T-helper 1 cell (primary cell): ENCODE measurements at places on chromosomes 7 and 10.

- peak; percentile 46 for DNase-seq
Observed at GRCh38 chr10:121886997-121887622, 40.7 kb downstream of the ATE1 start.

- no peak for DNase-seq
Observed at GRCh38 chr7:92656121-92656520, 65.9 kb upstream of the FAM133B start.

GRCh38 chr10:47322300-47323061, at the start of gene GDF2:
Gene GDF2, plus strand, starts transcription at chr10:47322454. Its CDS starts 215 bp downstream, at chr10:47322669.
- no peak for DNase-seq

DNA sequence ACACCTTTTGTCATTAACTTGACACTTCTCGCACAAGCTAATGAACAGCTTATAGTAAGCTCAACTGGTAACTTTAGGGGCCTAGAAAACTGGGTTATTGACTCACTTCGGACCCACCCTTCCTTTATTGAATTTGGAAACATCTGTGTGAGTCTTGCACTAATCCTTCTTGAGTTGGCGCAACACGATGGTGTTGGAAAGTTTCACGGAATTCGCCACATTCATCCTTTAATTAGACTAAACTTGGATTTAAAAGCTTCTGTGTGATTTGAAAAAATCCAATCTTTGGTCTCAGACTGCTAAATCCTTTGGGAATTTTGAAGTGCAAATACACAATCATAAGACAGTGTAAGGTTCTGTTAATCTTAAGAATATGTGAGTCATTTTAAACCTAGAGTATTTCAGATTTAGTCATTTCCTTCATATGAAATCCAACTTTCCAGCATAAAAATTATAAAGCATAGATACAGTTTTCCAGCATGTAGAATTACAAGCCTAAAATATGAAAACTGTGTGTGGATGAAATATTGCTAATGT, 15.1 kb downstream of the FZD8 start:
- DNase-seq, result no peak

DNA sequence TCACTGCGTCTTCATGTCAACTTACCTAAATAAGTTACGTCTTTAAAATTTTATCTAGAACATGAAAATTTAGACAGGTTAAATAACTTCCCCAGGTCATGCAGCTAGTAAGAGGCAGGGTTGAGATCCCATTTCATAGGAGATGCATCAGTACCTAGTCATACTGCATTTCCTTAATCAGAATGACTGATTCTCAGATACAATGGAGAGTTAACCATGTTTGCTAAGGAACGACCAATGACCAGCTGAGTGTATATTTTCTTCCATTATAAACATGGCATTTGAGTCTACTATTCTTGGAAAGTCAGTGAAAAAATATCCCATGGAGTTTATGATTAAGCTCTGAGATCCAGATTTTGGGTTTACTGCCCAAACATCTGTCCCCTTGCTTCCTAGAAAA, 39.6 kb downstream of the ENTPD1 start:
- DNase-seq, result no peak

DNA sequence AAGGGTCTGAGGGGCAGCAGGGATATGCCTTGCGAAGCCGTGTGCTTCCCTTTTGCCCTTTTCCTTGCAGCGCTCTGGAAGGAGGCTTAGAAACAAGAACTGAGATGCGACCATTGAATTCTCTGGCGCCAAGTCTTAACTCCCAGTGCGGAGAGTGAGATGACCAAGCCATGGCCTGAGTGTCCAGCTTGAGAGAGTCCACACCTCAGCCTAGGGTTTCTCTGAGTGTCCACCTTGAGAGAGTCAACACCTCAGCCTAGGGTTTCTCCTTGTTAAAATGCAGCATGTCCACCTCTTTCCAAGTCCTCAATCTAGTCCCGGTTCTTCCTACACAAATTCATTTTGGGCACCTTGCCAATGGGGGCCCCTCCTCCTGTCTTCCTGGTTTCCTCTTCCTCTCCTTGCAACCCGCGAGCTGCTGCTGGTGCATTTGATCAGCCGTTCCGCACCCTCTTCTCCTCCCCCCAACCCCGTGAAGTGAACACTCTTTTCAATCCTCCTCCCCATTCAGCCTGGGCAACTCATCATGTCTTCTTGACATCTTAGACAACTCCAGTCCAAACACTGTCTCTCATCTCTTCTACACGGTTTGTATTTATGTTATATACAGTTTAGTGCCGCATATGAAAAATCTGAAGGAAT, 178.2 kb upstream of the PITRM1 start:
- DNase-seq, result no peak

- DNase-seq, result no peak
Observed at GRCh38 chr10:71634531-71635164, 84.9 kb downstream of the C10orf105 start.

- DNase-seq, result no peak
Observed at GRCh38 chr7:154857728-154858681, 144.9 kb downstream of the PAXIP1 start.

GRCh38 chr10:80491251-80492102, 37.4 kb downstream of the TSPAN14 start:
- DNase-seq, result no peak

DNA sequence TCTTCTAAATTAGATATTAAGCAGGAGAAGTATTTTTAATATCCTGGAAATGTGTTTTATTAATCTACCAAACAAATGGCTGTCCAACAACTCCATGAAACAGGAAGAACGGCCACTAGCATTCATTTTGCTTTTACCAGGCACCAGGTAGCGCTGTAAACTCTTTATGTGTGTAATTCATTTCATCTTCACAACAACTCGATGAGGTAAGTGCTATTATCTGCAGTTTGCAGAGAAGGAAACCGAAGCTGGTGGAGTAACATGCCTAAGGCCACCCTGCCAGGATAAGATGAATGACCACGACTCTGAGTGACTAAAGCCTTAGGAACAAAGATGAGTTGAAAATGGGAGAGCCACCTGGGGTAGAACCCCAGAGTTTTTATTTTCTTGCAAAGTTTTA, 101.2 kb downstream of the KIAA1217 start:
- no peak for DNase-seq

DNA sequence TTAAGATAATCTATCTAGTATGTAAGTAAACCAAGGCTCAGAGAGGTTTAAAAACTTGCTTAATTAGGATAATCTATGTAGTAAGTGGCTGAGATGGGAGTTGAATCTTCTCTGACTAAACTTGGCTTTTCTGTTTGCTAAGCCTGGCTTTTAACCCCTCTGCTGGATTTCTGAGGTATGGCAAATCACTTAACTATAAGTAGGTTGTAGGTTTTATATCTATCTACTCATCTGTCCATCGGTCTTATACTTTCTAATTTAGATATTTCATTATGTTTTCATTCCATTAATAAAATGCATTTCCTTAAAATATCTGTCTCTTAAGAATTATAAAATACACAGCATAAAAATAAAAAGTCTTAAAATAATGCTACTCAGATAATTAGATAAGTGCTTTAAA, 59.4 kb downstream of the ST7 start:
- peak; percentile 12 for DNase-seq

DNA sequence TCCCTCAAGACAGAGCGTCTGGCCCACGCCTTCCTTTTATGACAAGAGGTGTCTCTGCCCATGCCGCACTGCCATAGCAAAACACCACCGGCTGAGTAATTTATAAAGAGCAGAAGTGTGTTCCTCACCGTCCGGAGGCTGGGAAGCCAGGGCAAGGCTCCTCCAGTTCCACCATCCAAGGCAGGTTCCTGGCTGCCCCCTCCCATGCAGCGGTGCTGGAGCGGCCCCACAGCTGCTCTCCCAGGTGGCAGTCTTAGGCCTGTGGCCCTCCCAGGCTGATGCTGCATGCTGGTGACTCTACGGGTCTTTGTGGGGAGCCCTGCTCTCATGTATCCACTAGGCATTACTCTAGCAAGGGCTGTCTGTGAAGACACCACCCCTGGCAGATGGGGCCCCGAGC, 113.1 kb downstream of the TCERG1L start:
- no peak for DNase-seq

DNA sequence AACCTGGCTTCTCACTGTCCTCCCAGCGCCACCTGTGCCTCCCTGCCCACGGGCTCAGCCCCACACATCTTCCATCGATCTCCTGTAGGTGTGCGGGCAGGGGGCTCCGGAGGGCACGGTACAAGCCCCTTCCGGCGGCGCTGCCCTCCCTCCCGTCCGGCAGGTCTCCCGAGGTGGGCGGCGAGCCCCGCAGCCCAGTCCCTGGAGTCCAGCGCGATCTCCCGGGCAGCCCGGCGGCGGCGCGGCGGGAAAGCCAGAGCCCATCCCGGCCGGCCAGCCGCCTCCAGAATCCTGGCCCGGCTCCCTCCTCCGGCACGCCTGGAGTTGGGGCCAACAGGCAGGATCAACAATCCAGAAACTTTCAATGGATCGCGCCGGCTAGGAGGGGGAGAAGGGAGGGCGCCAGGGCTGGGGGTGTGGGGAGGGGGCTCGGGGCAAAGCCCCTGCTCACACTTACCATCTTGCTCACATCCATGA, 100.1 kb downstream of the HIP1 start:
- no peak for DNase-seq

DNA sequence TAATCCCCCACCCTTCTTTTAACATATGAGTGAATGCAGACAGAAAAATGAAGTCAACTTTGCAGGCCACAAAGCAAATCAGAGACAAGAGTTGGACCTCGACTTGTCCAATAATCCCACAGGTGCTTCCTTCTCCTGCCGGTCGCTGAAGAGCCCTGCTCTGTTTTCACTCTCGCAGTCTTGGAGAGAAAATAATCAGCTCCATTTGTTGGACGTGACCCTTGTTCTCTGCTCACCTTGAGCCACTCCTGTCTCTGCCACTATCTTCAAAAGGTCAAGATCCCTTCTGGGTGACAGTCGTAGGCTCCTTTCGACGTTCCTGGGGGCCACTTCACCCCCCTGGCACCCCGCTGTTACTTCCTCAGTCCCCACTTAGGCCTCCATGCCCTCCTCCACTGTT, 2.8 kb upstream of the KLF6 start:
- no peak for DNase-seq

DNA sequence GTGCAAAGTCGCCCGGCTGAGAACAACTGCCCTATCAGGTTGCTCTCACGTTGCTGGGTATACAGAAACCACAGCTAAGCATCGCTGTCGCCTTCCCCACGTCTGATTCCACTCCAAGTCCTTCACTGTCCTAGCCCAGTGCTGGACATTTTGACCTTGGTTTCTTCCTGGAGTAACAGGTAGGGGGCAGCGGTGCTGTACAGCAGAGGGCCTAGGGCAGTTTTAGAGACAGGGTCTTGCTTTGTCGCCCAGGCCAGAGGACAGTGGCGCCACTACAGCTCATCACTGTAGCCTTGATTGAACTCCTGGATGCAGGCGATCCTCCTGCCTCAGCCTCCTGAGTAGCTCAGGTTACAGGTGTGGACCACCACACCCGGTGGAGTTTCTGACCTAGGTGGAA, 2.6 kb downstream of the CLDN15 start:
- no peak for DNase-seq

- no peak for DNase-seq
Observed at GRCh38 chr7:74299401-74299800, 10.2 kb downstream of the CLIP2 start.

- no peak for DNase-seq
Observed at GRCh38 chr7:37430640-37431039, 18.0 kb downstream of the ELMO1 start.

- no peak for DNase-seq
Observed at GRCh38 chr10:99667108-99667751, 7.9 kb downstream of the ENTPD7 start.

DNA sequence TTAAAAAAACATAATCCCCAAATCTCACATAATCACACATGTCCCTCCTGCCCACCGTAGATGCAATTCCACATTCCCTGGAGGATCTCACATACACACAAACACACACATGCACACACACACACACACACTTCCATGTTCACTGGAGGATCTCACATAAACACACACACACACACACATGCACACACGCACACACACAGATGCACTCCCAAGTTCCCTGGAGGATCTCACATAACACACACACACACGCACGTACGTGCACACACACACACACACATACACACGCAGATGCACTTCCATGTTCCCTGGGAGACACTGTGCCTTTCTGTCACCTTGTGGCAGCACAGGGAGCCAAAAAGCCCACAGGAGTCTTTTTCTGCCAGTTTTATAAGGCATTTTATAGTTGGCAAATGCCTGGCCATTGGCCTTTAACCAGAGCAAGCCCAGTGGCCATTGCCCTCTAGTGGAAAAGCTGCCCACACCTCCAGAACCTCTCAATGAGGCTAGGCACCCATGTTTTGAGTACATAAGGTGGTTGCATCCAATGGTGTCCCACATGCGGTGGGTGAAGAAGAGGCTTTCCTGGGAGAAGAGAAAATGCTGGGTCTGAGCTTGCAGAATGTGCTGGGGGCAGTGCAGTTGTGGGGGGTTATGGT, 115.4 kb upstream of the ACBD5 start:
- no peak for DNase-seq

GRCh38 chr10:59634102-59634501, 75.5 kb downstream of the SLC16A9 start:
- DNase-seq, result no peak

DNA sequence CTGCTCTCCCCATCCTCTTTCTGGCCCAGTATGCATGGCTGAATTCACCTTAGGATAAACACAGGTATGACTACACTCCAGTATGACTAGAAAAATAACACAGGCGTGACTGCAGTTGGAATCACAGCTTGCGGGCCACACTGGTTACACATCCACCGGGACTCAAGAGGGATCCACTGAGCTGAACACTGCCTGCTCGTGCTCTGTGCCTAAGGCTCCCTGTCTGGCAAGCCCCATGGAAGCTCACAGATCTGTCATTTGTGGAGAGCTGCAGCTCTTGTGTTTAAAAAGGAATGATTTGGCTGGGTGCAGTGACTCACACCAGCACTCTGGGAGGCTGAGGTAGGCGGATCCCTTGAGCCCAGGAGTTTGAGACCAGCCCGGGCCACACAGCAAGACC, 26.8 kb downstream of the VOPP1 start:
- DNase-seq, result no peak

GRCh38 chr7:31028417-31028992, 23.6 kb upstream of the ADCYAP1R1 start:
- DNase-seq, result no peak

GRCh38 chr10:77832238-77832637, 94.3 kb downstream of the DLG5 start:
- DNase-seq, result peak; percentile 41

GRCh38 chr7:125112850-125113249, 183.2 kb upstream of the POT1 start:
- DNase-seq, result no peak

DNA sequence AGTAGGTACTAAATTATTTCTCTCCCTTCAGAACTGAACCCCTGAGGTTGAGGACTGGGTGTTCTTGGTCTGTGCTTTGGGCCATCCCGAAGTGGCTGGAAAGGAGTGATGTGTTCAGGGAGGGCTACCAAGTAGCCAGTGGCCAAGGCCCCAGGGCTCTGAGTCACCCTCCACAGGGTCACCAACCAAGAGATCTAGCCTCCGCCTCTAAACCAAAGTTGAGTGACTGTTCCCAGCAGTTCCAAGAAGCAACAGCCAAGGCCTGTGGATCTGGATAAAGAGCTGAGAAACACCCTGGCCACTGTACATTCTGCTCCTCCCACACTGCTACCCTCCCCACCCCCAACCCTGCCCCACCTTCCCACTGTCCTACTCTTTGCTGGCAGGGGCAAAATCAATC, 35.5 kb upstream of the KCNMA1 start:
- no peak for DNase-seq

- no peak for DNase-seq
Observed at GRCh38 chr10:855079-855478, 76.4 kb downstream of the LARP4B start.

GRCh38 chr10:77109351-77109994, 528.1 kb downstream of the KCNMA1 start:
- no peak for DNase-seq

- DNase-seq, result no peak
Observed at GRCh38 chr7:21504021-21504420, 38.8 kb upstream of the DNAH11 start.
